Activated gamma-delta T cell (primary cell): ENCODE measurements at places on chromosomes 11 and 22.
A peak's percentile ranks its signal among the peaks of the same experiment; 100 is the strongest.

GRCh38 chr22:32246166-32246565 lies 9.0 kb downstream of the SLC5A4 start:
- DNase-seq, result no peak

DNA sequence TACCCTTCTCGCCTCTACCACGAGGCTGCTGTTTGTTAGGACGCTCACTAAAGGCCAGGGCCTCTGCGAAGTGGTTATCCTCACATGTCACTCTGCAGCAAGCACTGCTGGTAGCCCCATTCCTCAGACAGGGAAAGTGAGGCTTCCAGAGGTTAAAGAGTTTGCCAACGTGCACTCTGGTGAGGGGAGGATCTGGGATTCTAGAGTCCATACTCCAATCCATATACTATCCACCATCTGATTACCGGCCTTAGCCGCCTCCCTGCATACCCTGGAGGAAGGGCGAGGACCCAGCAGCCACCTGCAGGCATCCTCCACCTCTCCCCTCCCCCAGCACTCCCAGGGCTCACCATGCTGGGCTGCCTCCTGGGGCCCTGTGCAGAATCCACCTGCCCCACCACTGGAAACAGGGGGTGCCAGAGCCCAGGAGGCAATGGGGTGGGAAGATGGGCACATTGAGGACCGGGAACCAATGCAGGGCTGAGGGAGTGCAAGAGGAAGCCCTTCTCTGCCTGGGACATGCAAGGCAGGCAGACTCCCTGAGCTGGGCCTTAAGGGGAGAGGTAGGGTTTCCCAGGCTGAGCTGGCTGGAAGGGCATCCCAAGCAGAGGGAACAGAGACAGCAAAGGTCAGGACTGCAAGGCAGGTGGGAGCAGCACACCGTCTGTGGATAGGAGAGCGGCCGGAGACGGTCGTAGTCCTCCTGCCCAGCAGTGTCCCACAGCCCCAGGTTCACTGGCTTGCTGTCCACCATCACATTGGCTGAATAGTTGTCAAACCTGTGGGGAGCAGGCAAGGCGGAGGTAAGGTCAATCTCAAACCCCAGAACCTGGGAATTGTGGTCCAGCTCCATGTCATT lies 11.7 kb downstream of the RAC2 start:
- DNase-seq, result no peak

DNA sequence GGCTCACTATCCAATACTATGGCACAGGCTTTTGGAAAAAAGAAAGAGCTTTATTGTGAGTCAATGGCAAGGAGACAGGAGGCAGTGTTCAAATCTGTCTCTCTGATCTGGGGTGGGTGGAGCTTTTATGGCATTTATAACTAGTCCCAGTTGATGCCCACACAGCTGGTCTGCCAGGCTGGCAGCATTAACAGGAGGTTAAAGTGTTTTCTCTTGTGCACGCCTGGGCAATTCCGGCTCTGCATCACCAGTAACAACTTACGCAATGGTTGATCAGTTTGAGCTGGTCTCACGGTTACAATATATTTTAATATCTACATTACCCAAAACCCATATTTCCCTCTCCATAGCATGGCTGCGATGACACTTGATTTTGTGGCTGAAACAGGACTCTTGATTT lies 15.1 kb upstream of the SMIM38 start:
- DNase-seq, result no peak

DNA sequence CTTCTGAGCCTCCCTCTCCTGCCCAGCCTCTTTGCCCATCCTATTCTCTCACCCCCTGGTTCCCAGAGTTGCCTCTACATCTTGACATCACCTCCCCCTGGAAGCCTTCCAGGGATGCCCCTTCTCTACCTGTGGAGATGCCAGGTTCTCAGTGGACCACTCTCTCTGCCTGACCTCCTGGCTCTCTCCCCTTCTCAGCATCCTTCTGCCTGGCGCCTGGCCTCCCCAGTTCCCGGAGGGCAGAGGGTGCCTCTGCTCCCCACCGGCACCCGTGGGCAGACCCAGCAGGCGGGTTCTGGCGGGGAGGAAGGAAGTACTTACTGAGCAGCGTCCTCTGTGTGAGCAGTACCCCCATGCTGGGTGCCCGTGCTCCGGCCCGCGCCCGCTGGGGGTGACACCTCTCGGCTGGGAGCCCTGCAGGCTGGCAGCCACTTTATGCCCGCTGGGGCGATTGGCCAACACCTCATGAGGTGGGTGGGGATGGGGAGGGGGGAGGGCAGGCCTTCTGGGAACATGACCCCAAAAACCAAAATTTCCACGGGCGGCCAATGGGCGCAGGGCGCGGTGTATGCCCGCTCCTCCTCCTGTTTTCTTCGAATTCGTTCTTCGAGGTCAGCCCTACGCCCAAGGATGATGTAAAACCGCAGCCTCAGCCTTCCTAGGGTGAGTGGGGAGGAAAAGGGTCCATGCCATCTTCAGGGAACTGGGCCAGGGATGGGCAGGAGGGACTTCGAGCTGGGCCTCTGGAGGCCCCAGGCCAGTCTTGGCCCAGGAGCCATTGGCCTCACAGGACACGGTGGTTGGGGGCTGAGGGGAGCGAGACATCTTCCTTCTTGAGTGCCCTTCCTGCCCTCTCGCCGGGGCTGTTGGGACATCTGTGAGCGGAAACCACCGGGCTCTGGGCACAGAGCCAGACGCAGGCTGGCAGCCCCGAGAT lies at the start of gene OSM:
Gene OSM (minus strand): TSS at position 407 of the 937 bp plus-strand sequence. CDS start 52 bp downstream, at position 355.
- DNase-seq, result peak; percentile 63

DNA sequence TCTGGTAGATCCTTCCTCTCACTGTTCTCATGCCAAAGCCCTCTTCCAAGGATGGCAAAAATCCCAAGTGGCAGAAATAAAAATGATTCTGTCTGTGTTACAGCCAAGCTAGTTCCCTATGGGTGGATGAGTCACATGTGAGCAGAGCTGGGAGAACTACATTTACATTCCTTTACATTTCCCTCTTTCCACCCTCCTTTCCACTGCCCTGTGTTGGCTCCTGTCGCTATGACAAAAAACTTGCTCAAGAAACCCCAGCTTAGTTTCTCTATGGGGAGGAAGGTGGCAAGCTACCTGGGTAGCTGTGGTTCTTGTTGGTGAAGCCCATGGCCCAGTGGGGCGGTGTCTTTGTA lies 10.2 kb upstream of the DDB2 start:
- DNase-seq, result no peak

DNA sequence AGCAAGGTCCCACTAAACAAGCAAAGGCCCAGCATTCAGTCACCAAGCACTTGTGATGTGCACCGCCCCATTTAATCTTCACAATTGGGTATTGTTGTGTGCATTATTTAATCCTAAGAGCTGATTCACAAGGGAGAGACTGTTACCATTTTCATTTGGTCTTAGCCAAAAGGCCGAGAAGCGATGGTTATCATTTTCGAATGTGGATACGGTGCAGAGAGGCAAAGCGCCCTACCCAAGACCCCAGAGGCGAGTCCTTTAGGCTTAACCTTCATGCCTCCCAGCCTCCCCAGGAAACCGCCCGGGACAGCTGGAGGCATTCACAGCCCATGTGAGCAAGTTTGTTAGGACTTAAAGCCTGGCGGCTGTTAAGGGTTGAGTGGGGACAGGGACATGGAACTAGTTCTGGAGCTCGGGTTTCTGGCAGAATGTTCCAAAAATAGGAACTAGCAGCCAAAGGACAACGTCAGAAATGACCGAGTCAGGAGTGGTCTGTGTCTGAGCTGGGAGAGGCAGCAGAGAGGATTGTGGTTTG lies 13.0 kb upstream of the UPK3A start:
- DNase-seq, result no peak

DNA sequence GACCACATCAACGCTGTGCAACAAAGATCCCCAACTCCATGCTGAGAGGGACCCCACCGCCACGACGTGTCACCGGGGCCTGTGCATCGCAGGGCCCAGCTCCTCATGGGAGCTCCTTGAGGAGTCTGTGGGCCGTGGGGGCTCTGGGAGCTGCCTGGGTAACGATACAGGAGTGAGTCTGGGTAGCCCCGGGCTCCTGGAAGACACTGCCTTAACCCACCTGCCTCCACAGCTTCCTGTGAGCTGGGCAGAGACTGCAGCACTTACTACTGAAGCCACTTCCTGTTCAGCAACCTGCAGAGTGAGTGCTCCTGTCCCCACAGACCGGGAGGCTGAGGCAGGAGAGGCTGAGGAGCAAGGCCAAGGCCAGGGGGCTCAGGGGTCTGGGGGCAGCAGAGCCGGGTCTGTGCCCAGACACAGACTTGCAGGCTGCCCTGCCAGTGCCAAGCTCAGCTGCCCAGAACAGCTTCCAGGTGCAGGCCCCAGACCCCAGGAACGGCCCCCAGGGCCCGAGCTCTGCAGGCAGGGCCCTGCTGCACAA lies 226.7 kb downstream of the BRD1 start:
- no peak for DNase-seq

DNA sequence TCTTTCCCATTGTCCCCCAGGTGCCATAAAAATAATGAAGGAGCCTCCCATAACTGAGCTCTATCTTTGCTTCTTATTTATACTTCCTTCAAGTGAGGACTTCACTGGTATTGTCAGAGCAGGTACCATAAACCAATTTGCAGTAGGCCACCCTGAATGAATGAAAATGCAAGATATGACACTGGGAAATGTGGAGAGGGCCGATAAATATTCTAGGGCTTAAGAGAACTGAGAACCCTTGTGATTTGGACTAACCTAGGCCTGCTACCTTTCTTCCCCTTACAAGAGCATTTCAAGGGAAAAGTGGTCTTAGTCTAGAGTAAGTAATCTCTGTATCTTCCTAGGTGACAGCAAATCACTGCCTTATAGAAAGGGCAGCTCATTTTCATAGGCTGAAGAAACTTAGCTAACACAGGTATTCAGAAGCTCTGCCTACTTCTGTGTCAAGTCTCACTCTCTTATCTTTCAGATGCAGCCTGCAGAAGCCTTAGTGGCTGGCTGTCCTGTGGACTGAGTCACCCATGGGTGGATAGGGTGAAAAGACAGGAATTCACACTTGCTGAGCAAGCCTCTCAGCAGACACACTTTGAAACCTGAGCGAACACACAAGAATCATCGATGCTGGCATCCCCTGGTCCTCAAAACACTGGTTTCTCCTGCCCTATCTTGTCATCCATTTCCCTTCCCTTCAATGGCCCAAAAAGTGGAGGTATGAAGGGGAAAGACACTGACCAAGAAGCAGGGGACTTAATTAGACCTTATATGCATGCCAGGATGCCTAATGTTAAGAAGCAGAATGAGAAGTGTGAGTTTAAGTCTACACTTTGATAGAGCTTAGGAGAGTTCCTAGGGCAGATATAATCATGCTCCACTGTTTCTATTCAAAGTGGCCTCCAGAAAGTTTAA lies 15.2 kb downstream of the NRIP3 start:
- no peak for DNase-seq

DNA sequence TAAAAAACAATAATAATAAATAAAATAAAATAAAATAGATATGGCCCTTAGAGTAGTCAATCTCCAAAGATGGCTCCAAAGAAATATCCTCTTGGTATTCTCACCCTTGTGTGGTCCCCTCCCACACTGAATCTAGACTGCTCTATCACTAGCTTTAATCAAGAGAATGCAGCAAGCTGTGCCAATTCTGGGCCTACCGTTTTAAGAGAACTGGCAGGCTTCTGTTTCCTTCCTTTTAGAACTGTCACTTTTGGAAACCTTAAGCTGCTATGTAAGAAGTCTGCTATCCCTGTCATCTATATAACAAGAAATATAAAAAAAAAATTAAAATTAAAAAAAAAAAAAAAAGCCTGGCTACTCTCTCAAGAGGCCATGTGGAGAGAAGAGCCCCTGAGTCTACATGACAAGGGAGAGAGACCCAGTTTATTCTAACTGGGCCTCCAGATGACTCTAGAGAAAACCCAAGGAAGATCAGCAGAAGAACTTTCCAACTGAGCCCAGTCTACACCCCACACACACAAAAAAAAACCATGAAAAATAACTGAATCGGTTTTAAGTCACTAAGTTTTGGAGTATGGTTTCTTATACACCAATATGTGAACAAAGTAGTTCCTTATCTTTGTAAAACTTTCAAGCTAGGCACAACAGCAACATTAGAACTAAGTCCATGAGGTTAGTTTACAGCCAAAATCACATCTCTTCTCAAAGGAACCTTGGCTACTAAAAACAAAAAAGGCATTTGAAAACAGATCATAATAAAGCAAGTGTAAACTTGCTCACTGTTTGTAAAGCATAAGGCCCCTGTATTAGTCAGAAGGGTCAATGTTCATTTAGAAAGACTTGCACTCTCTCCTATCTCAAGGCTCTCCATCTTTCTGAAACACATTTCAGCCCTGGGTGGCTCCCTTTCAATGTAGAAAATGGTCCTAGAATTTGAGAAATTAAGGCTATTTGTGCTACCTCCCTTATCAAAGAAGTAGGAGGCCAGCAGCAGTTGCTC lies 67.3 kb downstream of the AMBRA1 start:
- no peak for DNase-seq

GRCh38 chr11:105132716-105133511 lies 6.7 kb downstream of the CARD18 start:
- DNase-seq, result no peak

DNA sequence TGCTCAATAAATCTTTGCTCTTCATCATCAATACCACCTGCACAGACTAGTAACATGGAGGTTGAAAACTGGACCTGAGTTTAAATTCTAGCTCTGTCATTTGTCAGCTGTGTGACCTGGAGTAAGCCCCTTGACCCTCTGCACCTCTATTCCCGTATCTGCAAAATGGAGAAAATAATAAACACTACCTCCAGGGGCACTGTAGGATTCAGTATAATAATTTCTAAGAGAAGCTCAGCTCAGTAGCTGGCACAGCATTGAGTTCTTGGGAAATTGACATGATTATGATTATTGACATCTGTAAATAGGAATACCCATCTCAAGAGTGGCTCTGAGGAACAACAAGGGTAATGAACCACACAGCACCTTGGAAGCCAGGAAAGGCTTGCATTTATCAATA lies 78.4 kb downstream of the MN1 start:
- DNase-seq, result no peak

DNA sequence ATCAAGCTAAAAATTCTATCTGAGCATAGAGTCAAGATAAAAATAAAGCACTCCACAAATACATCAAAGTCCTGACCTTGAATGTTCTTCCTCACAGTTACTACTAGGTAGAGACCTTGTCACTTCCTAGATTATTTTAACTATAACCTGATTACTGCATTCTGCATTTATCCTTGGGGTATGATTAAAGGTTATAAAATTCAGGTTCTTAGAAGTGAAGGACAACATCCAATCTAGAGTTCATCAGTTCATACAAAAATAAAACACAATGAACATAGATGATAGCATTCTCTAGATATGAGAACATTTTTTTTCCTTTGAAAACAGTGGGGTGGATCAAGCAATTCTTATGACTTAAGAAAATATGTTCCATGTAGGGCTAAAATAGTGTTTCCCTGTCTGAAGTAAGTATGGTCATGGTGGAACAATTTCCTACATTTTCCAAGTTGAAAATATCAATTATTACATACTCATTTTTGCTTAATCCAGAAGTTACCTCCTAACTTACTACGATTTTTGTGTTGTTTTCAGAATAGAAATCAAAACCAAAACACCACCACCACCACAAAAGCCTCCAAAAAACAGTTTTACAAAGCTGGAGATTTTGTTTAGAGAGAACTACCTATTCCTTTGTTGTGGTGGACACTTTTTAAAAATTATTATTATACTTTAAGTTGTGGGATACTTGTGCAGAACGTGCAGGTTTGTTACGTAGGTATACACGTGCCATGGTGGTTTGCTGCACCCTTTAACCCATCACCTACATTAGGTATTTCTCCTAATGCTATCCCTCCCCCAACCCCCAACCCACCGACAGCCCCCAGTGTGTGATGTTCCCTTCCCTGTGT lies 112.0 kb upstream of the DDI1 start:
- no peak for DNase-seq
